ENCODE measurements at places on chromosomes 7 and 10.

- DNase-seq = no peak
Measured at GRCh38 chr7:52257890-52258289, 777.5 kb upstream of the POM121L12 start.

- no peak for DNase-seq
Measured at GRCh38 chr7:66928388-66928787, 7.4 kb downstream of the TMEM248 start.

GRCh38 chr7:17844514-17845196, 95.6 kb downstream of the SNX13 start:
- no peak for DNase-seq

- no peak for DNase-seq
Measured at GRCh38 chr7:99794585-99795502, 10.9 kb upstream of the CYP3A4 start.

DNA sequence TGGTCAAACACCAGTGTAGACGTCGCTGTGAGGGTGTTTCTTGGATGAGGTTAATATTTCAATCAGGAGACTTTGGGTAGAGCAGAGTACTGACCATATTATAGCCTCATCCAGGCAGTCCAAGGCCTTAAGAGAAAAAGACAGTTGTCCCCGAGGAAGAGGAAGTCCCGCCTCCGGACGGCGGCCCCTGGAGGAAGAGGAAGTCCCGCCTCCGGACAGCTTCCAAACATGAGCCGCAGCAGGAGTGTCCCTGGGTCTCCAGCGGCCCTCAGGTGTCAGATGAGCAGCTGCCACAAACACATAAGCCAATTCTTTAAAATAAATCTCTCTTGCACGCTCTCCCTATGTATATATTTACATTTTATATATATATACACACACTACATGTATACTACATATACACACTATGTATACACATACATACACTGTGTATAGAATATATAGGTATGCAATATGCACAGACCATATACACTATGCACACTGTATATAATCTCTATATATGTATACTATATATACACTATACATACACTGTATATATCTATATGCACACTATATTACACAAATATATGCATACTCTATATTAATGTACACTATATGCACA, 37.5 kb downstream of the PWWP2B start:
- no peak for DNase-seq

DNA sequence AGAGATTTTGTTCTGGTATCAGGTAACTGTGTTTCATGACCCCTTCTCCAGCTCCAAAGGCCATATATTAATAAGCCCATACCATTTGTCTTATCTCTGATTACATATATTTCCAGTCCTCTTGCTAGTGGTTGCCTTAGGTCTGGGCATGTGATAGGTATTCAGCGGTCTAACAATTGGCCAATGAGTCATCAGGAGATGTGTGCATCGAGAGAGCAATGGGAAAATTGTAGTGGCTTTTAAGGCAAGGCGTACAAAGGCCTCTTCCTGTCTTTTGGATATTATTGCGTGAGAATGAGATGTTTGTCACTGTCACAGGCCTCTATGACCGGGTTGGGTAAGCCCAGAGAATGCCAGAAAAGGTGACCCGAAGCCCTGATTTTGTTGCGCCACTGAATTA, 38.6 kb upstream of the SFRP5 start:
- no peak for DNase-seq

DNA sequence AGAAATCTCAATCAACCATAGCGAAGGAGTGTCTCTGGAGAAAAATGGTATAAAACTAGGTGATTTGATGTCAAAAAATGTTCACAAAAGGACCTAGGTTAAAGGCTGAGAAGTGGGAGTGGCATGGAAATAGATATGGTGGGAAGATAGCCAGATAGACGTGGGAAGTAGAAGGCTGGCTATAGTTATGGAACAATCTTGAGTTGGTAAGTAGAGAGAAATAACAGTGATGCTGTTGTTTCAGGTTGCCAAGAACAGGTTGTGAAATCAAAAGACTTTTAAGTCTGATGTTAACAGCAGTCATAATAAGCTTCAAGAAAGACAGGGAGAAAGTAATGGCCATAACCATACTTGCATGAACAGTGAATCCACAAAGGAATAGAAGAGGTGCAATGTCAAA, 106.1 kb upstream of the RSU1 start:
- no peak for DNase-seq

- DNase-seq = no peak
Measured at GRCh38 chr7:110470420-110470819, 620.5 kb upstream of the LRRN3 start.

DNA sequence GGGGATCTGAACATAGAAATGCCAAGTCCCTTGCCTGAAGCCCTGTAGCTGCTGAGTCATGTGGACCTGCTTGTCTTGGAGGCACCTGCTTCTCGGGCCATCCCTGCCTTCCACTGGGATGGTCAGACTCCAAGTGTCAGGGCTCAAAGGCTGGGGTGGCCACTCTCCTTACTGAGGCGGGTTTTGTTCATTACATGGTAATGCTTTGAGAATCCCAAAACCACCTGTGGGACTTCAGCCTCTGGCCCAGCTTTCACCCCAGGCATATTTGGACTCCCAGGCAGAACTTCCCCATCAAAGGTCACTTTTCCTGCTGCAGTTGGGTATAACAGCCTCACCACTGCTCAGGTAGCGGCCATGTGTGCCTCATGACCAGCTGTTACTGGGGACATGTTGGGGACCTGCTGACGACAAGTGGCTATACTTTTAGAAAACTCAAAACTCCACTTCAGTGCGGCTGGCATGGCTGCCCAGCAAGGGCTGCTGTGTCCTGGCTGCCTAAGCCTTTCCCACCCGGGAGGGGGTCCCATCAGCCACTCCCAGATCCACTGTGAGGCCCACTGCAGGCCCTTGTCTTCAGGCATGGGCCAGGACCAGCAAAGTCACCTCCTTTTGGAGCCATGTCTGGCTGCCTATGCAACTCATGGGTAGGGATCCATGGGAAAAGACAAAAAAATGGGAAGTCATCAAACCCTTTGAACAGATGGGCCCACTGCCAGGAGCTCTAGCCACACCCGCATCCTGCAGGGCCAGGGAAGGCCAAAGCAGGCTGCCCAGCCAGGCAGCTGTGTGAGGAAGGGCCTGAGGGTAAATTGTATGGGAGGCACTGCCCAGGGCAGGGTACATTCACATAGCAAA, 96.7 kb downstream of the ARHGAP22 start:
- no peak for DNase-seq

DNA sequence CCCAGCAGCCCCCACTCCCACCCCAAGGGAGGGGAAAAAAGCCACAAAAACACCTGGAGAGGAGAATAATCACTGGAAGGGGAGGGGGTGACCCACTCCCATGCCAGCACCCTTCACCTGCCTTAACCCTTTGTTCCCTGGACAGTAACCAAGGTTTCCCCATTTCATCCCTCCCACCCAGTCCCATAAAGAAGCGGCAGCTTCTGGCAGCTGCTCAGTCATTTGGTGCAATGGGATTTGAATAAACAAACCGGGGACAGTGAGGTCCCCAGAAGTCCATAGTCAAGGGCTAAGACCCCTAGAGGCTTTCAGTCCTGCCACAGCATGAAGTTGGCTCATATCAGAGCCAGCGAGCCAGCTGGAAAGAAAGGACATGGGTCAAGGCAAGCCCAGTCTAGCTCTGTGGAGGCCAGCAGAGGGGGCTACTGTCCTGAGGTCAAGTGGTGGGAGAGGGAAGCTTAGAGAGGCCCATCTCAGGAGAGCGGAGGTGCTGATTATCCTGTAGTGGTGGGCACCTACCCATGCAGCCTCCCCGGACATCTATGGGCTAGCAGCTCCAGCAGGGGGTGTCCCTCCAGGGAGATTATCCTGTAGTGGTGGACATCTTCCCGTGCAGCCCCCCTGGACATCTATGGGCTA, 58.9 kb upstream of the LBX1 start:
- no peak for DNase-seq

GRCh38 chr7:127754457-127754856, 102.5 kb downstream of the SND1 start:
- no peak for DNase-seq

DNA sequence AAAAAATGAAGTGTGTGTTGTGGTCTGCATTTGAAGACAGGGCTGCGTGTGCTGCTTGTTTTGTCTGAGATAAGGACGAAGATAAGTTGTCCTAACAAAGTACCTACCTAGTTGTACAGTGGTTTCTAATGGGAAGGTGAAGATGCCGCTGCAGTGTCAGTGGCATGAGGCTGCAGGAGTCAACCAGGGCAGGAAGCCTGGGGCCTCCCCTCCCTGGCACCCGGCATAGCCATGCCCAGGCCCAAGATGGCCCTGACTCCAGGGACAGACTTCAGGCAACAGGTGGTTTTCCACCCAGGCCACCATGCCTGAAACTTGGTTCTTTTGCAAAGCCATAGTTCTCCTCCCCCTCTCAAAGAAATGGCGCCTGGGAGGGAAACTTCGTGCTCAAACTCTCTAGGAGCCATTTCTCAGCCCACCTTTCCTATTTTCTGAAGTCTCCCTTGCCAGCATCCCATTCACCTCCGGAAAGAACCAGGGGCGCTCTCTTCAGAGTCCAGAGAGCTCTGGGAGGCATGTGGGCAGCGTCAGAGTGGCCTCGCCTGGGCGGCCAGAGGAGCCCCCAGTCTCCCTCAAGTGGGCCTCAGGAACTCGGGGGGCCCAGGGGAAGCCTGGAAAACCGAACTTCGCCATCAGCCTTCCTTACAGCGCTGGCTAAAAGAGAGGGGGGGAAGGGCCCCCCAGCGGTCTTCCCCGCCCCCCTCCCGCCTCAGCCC, 2.1 kb upstream of the KAT6B start:
- no peak for DNase-seq

DNA sequence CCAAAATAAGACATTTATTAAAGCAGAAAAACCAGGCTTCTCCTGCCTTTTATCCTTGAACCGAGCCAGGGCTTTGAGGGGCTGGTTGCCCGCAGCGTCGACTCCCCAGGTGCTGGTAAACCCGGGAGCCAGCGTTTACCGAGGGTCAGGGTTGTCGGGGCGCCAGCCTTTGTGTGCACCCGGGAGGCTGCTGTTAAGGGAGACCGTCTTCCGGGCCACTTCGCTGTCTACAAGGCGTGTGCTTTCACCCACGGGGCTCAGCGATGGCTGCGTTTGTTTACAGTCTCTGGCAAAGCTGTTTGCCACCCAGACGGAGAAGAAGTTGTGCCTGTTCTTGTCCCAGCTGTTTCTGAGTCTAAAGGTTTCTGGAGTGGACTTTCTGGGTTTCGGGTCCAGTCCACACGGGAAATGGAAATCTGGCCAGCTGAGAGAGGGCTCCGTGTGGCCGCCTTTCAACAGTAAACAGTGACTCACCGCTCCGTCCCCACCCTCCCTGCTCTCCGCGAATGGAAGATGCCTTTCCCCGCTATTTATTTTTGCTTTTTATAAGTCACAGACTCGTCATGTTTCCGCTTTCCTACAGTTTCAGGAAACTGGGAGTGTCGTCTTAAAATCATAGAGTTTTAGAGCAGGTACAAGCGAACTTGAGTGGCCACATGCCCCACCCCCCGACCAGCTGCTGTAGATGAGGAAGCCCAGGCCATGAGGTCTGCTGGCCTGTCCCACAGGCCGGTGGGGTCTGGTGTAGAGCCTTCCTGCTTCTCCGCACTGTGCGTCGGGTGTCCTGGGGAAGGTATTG, 2.2 kb downstream of the MAFK start:
- no peak for DNase-seq

DNA sequence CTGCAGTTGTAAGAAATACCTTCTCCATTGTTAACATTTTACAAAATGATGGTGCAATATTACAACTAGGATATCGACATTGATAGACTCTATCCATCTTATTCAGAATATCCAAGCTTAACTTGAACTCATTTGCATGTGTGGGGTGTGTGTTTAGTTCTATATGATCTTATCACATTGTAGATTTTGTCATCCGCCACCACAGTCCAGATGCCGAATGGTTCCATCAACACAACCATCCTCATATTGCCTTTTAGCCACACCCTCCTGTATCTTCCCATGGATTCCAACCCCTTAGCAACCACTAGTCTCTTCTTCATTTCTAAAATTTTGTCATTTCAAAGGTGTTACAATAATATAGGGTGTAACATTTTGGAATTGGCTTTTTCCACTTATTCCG, 452.9 kb upstream of the AKR1E2 start:
- no peak for DNase-seq

DNA sequence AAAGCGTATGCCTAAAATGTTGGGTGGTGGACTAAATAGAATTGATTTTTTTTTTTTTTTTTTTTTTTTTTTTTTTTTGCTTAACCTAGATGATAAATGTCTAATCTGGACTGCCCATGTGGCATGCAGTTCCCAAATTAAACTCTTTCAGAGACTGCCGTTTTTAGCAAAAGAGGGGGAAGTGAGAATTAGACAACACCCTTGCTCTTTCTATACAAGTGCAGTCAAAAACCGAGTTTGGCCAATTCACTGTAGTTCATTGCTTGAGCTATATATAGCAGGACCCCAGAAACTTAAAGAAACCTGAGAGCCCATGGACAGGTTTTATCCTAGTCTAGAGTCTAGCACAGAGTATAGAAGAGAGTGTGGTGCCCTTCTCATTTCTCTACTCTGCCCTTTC, 141.9 kb downstream of the GRM3 start:
- DNase-seq = no peak

- no peak for DNase-seq
Measured at GRCh38 chr10:28569506-28570159, 36.7 kb downstream of the WAC start.

DNA sequence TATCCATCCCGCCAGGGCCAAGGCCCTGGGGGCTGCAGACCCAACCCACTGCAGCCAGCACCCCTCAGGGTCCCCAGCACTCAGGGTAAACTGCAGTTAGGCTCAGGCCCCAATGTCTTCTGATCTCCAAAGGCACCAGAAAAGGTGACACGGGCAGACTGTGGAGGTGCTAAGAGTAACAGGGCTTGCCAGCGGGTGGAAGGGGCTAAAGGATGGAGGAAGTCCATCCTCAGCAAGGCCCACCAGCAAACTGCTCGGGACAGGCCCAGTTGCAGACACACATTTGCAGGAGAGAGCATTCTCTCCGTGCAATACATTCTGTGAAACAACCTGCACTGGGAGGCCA, 95.6 kb upstream of the DDC start:
- no peak for DNase-seq

GRCh38 chr7:111329367-111330234, 232.7 kb downstream of the IMMP2L start:
- DNase-seq = no peak

GRCh38 chr7:102934239-102934638, 21.4 kb downstream of the LRRC17 start:
- DNase-seq = no peak

GRCh38 chr10:32271617-32272016, 75.3 kb downstream of the EPC1 start:
- DNase-seq = no peak

DNA sequence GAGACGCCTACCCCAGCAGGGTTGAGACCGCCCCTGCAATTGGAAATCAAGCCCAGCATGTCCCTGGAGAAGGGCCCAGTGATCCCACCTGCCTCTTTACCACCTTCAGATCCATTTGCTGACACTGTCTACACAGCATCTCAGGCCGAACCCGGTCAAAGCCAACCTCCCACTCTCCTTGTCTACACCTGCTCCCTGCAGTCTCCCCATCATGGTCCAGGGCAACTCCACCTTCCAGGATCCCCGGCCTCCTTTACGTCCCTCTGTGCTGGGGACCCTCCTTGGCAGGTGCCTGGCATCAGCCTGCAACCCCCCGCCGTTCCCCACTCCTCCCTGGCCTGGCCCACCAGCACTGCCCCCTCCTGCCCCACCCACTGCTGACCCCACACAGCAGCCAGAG, 227.2 kb downstream of the PAXIP1 start:
- DNase-seq = no peak
